ENCODE measurements at places on chromosomes 3 and 15.

GRCh38 chr3:131393051-131393450, 11.5 kb downstream of the NUDT16 start:
- DNase-seq = no peak

GRCh38 chr3:11574981-11575669, 68.6 kb downstream of the VGLL4 start:
- no peak for DNase-seq

- no peak for DNase-seq
Observed at GRCh38 chr3:73954506-73954905, 329.8 kb upstream of the PDZRN3 start.

GRCh38 chr3:184560531-184560930, 1.1 kb upstream of the EPHB3 start:
- DNase-seq = no peak

- DNase-seq = peak; percentile 13
Observed at GRCh38 chr3:188749010-188749617, 422.7 kb upstream of the TPRG1 start.

GRCh38 chr15:75065467-75065850, 42.1 kb downstream of the PPCDC start:
- no peak for DNase-seq

GRCh38 chr3:38131621-38132369, 5.1 kb downstream of the ACAA1 start:
- no peak for DNase-seq

DNA sequence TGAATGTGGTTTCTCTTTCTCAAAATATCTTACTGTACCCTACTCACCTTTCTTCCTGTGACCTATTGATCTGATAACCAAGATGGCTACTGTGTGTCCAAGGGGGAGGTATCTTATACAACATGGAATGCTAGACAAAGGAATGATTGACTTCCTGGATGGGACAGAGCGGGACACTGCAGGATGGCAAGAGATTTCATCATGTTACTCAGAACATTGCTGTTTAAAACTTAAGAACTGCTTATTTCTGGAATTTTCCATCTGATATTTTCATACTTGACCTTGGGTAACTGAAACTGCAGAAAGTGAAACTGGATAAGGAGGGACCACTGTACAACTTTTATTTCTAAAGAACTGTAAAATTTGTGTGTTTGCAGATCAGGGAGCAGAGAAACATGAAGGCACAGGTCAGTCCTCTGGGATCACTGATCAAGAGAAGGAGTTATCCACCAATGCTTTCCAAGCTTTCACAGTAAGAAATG, 18.5 kb downstream of the CNOT10 start:
- DNase-seq = no peak

DNA sequence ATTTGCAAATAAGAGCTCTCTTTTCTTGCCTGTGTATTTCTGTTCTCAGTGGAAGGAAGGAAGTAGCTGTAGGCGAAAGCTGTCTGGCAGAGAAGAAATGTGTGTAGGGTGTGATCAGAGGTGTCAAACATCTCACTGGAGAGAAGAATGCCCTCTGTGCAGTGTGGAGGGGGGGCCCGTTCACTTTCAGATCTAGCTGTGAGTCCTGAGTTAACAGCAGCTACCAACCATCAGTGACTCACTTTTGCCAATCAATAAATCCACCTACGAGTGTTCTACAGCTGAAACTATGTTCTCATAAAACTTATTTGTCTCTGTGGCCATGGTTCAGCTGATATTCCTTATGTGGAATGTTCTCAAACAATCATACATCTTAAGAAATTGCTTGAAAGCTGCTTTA, 103.7 kb downstream of the FRMD4B start:
- no peak for DNase-seq

GRCh38 chr3:191688756-191689433, 227.9 kb downstream of the PYDC2 start:
- no peak for DNase-seq

GRCh38 chr15:55457401-55458022, 49.2 kb downstream of the PIERCE2 start:
- DNase-seq = no peak

DNA sequence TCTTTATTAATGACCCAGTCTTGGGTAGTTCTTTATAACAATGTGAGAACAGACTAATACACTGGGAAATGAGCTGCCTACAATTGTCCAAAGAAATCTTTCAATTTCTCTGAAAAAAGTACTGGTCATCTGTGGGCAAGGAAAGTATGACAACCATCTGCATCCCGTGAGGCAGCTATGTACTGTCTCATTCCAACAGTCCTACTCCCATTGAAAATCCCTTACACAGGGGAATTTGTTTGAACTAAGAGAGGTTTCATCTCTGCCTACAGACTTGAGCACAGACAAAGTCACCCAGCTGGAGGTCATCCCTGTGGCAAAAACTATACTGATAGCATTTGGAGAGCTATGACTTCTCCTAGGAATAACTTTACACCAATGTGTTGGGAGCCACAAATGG, 27.1 kb downstream of the SHC4 start:
- no peak for DNase-seq

DNA sequence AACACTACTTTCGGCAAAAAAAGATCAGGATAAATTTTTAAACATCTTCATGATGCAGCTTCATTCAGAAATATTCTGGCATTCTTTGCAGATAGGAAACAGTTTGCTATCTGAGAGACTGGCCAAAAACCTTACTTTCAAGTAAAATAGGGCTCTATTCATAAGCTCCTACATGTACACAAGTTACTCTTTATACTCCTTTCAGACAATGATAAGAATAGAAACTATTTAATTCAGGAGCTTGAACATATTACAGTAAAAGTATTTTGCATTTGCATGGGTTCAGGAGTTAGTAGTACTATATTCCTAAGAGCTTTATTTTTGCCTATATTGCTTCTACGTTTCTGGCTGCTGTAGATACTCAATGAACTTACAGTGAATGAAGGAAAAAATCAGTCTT, 70.5 kb downstream of the PLOD2 start:
- DNase-seq = no peak

DNA sequence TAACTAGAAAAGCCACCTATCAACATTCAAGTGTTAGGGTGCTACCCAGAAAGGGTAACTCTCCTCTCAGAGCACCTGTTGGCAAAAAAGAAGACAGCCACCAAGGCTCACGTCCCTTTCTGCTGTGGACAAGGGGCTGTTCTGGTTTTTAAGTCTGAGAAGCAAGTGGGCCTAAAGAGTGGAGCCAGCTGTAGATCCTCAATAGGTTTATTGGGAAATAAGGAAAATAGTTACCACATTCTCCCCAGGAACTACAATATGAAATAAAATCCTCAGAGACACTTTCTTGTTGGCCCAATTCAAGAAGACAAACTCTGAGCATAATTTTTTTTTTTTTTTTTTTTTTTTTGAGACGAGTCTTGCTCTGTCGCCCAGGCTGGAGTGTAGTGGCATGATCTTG, 35.8 kb downstream of the LRIG1 start:
- DNase-seq = no peak

GRCh38 chr3:191302451-191302850, 26.7 kb upstream of the CCDC50 start:
- no peak for DNase-seq

DNA sequence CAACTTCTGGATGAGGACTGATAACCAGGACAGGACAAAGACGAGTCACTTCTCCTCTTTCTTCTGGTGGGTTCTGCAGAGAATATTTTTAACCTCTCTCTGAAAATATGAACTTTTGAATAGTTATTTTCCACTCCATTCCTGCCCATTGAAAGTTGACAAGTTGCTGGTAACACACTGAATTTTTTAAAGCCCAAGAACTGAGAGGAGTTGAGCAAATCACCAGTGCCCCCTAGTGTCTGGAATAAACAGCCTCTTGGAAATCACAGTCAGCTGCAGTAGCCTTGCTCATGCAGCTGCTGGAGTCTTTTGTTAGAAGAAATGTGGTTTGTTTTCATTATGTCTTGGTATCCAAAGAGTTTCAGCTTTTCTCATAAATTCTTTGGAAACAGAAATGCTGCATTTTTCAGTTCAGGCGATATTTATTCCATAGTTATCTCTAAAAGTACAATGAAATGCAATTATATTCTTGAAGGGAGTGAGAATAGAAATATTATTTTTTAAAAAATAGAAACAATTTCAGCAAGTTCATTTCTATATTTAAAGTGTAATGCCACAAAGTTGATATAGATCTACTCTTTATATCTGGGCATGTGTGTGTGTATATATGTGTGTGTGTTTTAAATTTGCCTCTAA, 741.0 kb upstream of the CBLB start:
- DNase-seq = peak; percentile 65

GRCh38 chr3:130256821-130257340, 88.6 kb upstream of the COL6A5 start:
- DNase-seq = no peak

DNA sequence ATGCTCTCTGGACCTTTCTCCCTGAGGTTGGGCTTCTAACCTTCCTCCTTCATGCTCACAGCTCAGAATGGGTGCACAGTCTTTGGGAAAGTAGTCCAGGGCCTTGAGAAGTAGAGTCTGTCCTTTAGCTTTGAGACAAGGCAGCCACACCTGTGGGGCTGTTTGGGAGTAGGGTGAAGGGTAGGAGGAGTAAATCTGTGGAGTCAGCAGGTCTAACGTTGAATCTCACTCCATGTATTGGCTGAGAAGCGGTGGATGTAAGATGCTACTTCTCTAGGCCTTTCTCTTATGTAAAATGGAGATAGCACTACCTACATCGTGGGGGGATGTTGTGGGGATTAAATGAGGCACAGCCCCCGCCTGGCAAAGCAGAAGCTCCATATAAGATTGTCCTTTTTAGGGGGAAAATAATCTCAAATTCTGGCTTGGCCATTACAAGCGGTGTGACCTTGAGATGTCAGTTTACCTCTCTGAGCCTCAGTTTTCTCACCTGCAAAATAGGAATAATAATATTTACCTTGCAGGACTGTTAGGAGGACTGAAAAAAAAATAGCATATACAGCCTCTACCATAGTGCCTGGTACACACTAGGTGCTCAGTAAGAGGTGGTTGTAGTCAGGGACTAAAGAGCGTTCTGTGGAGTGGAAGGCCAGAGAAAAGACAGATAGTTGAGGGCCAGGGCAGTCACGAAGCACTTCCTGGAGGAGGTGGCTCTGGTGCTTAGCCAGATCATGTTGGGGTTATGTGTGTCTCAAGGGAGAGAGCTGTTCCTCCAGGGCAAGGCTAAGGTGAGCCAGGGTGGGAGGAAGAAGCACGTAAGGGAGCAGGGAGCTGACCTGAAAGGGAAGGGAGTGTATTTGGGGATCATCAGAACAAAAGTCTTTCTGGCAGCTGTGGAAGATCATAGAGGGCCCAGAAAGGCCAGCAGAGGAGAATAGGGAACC, 82.8 kb upstream of the MRPS22 start:
- no peak for DNase-seq

DNA sequence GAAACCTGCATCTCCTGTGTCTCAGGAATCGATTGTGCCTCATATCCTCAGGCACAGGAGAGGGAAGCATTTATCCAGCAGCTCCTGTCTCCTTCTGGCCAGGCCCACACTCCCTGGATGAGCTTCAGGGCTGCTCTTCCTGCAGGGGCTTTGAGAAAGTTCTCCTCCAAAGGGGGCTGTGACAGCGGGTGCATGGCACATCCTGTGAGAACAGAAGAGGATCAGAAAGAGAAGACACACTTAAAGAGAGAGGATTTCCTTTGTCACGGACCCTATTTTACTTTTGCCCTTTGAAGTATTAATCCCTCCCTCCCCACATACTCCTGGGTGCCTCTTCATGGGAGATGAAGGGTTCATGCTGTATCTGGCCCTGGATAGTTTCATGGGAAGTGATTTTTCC, 46.0 kb downstream of the MFSD1 start:
- DNase-seq = no peak

DNA sequence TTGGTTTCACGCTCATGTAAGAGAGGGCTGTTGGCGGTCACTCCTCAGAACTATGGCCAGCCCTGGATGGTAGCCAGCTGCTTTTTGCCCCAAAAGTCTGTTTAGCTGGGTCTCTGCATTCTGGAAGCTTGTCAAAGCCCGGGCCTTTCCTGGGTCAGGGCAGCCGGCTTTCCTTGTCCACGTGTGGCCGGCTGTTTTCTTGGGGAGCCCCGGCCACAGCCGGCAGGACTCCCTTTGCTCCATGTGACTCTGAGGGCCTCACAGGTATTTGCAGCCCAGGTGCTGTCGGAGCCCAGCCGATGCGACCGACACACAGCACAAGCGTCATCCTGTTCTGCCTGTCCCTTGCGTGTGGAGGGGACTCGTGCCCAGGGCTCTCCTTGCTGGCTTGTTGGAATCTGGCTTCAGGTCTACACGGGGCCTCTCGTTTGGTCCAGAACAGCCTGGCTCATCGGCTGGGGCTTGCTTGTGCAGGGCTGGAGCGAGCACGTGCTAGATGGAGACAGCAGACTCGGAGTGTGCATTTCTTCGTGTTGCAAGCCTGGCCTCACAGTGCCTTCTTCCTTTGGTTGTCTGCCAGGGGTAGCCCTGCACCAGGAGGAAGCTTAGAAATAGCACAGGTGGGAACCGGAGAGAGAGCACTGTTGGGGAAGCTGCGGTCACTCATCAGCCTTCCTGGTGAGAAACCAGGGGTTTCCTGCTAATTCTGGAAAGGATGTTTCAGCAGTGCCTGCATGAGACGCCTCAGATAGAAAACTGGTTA, 51.5 kb downstream of the PGPEP1L start:
- DNase-seq = no peak

- DNase-seq = no peak
Observed at GRCh38 chr3:17771177-17772017, 29.0 kb upstream of the TBC1D5 start.

DNA sequence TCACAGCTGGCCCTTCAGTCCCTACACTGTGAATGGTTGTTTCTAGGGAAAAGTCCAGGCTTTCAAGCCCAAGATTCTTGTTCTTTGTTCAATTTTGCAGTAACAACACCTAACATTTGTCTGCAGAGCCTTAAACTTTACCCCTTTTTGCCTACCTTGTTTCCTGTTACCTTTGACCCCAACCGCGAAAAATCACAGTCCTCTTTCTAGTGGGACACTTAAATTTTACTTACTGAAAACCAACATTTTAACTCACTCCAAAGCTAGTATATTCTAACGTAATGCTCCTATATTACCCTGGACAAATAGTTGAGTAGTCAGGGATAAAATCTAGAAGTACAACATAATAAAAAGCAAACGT, 649 bp upstream of the PIK3CB start:
- DNase-seq = no peak

DNA sequence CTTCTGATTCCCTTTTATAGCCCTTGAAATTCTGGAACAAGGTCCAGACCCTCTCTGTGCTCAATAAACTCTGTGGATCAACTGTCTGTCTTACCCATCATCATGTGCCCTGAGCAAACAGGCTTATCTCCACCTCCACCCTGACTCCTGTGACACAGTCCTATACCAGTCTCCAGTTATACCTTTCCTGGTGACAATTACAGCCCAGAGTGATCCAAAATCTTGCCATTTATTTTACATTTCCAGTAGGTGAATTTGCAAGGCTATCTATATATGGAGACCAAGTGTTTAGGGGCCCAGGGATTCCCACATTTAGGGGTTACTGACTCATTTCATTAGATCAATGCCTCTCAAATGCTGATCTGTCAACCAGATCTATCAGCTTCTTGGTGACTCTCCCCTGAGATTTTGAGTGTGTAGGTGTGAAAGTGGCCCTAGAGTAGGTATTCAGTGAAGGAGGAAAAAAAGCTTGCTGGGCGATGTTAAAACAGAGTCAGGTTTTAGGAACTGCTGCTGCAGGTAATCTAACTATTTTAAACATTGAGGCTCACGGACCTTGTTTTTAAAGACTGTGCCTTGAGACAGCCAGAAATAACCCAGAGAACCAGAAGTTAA, 229.6 kb upstream of the WNT5A start:
- DNase-seq = no peak

All from GM12864 (cell line).